ENCODE measurements at places on chromosomes 6 and 20.

- no peak for DNase-seq
These were observed 50.7 kb upstream of the FAM210B start for GRCh38 chr20:56308036-56308435.

GRCh38 chr6:3305216-3305565, 46.4 kb downstream of the PSMG4 start:
- DNase-seq = no peak

DNA sequence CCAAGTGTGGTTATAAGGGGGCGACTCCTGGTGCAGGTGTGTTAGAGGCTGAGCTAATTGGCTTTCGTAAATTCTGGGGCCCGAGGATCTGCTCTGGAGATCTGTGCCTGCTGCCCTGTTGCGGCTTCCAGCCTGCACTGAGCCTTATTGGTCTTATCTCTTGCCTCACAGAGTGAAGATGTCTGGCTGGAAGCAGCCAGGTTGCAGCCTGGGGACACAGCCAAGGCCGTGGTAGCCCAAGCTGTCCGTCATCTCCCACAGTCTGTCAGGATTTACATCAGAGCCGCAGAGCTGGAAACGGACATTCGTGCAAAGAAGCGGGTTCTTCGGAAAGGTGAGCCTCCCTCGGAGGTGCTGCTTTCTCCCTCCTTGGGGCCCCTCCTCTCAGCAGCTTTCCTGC, 20.0 kb downstream of the PRPF6 start:
- DNase-seq = peak; percentile 6

- no peak for DNase-seq
These were observed 16.9 kb downstream of the RARS2 start for GRCh38 chr6:87572883-87573282.

DNA sequence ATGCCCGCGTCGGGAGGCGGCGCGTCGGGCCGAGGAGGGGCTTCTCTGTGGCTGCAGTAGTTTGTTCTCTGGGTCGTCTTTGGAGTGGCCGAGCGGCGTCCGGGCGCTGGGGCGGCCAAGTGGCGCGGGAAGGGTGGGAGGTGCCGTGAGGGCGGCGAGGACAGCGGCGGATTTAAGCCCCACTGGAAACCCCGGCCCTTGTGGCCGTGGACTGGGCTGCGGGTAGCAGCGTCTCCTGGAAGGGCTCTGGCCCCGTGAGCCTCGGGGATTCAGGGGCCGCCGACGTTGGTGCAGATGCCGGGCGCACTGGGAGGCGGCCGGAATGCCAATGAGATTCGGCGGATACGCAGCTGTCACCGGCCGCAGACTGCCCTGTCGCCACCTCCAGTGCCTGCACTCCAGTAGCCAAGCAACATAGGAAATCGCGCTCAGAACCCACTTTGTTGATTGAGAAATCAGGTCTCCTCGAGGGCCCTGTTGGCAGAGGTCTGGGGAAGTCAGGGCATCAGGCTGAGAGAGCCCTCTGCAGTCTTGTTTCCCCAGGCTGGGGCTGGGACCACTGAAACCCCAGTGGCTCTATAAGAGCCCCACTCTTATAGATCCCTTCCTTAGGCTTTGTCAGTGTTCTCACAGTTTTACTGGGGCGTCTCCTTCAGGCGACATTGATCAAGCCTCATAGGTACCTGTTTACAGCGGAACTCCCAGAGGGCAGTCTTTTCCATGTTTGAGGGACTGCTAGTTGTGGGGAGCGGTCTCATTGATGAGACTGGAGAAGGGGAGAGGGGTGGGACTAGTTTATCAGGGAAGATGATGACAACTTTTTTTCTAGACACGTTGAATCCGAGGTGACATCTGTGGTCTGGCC, 642 bp downstream of the GZF1 start:
- no peak for DNase-seq

DNA sequence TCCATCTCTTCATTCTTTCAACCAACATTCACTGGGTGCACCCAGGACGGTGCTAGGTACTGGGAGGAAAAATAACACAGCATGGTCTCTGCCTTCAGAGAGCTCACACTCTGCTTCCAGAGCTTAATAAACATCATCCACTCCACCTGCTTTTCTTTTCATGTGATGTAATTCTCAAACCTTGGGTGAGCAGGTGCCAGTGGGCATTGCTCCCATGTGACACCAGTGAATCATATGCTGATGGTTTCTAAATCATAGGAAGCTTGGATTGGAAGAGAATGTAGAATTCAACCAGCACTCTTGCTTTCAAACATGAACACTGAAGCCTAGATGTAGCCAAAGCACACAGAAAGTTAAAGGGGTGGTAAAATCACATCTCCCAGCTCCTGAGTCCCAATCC, 189.8 kb downstream of the FOXA2 start:
- DNase-seq = no peak

GRCh38 chr6:133955582-133956415, 2.8 kb downstream of the TBPL1 start:
- DNase-seq = no peak

- DNase-seq = no peak
These were observed 110.2 kb downstream of the NKAIN2 start for GRCh38 chr6:123913863-123914262.

- no peak for DNase-seq
These were observed 70.0 kb upstream of the SASH1 start for GRCh38 chr6:148272597-148272996.

GRCh38 chr6:14120546-14120945, 3.0 kb downstream of the CD83 start:
- DNase-seq = no peak

- DNase-seq = no peak
These were observed 7.0 kb upstream of the PRSS35 start for GRCh38 chr6:83505356-83505755.

- DNase-seq = peak; percentile 26
These were observed 247.0 kb downstream of the ATXN1 start for GRCh38 chr6:16514249-16514648.

GRCh38 chr6:158703837-158704822, 54.3 kb downstream of the SYTL3 start:
- DNase-seq = peak; percentile 95

DNA sequence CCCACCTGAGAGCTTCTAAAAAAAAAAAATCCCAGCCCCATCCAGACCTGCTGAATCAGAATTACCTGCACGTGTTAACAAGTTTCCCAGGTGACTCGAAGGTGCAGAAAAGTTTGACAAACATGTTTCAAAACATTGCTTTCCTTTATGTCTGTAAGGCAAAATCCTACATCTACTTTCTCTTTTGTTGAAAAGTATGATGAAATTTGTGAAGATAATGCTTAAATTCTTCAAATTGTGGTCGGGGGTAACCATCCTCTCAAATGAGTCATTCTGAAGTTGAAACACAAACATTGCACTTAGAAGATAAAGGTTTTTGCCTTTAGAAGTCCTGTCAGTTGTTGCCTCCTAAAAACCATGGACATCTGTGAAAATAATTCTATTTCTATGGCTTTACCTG, 429.7 kb downstream of the EPHA7 start:
- no peak for DNase-seq
